Mesendoderm (in vitro differentiated cells): ENCODE measurements at places on chromosomes 7 and 10.

GRCh38 chr10:4947635-4948596 lies 15.3 kb upstream of the AKR1C1 start:
- DNase-seq: no peak

GRCh38 chr7:80243425-80243824 lies 108.8 kb downstream of the GNAI1 start:
- DNase-seq: peak; percentile 6

GRCh38 chr7:1054861-1055450 lies 10.6 kb downstream of the GPR146 start:
- no peak for DNase-seq

DNA sequence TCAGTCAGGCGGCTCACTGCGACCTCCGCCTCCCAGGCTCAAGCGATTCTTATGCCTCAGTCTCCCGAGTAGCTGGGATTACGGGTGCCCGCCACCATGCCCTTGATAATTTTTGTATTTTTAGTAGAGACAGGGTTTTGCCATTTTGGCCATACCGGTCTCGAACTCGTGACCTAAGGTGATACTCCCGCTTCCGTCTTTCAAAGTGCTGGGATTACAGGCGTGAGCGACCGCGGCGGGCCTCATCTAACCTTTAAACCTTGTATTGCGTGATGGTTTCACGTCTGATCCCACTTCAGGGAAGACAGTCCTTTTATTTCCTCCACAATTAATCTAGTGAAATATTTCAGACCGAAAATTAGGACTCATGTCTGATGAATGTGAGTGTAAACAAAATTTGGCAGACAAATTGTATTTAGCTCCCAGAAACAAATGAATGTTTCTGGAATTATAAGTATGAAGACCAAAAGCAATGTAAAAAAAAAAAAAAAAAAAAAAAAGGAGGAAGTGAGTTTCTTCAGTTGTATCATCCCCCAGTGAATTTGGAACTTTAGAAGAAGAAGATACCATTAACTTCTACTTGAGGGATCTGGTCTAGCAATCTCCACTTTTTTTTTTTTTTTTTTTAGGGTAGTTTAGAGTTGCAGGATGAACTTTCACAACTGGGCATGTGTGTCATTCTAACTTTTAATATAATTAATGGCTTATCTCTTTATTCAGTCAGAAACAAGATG lies 1.6 kb downstream of the NUP42 start:
- no peak for DNase-seq

- no peak for DNase-seq
These were observed 17.9 kb upstream of the PDSS1 start for GRCh38 chr10:26679588-26679987.

DNA sequence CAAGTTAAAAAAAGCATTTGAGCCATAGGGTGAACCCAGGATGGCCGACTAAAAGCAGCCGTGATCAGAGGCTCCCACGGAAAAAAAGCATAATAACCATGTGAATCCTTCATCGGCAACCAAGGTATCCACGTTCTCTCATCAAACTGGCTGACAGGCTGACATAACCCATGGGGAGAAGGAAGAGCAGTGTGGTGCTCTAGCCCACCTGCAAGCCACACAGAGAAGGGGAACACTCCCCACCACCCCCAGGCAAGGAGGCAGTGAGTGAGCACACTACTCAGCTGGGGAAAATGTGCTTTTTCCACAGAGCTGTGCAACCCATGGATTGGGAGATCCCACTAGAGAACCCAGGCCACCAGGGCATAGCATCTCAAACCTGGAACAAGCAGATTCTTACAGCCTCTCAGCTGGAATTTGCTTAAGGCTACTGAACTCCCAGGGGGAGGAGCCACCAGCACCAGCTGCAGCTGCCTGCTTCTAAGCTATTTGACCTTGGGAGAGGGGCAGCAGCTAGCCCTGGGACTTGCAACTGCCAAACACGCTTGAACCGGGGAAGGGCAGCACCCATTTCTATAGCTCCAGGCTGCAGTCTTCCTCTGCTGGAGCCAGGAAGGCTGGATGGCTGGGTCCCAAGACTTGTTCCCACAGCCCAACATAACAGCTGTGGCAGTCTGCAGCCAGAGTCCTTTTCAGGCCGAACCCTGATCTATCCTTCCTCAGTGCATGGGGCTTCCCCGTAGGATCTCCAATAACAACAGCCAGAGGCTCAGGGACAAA lies 178.2 kb upstream of the NRG3 start:
- DNase-seq: peak; percentile 69

- no peak for DNase-seq
These were observed 255.1 kb upstream of the PPP2R2D start for GRCh38 chr10:131645756-131646155.

DNA sequence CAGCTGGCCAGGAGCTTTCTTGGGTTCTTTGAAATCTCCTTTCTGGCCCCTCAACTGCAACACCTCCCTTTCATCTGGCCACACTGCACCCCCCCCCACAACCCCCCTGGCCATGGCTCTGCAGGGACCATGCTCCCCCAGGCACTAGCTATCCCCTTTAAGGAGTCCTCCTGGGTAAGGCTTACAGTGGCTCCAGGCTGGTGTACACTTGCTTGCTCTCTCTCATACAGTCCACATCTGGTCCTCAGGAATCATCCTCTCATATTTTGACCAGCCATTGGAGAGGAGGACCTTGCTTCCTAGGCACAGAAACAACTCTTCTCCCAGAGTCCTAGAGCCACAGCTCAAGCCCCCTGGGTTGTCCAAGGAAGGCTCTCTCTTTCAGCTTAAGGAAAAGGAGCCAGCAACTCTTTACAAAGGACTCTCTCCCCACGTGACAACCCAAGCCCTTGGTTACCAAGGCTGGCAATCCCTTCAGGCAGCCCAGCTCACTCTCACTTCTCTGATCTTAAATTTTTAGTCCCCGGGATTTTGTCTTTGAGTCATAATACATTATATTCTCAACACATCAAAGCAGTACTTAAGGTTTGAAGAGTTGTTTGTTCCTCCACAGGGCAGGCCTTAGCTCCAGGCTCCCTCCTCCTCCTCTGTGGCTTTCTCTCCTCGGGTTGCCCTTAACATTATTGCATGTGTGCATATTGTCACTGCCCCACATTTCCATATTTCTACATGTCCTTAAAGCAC lies 9.9 kb downstream of the GARIN1A start:
- no peak for DNase-seq

- peak; percentile 14 for DNase-seq
These were observed 58.3 kb downstream of the ST7 start for GRCh38 chr7:117011419-117012260.

DNA sequence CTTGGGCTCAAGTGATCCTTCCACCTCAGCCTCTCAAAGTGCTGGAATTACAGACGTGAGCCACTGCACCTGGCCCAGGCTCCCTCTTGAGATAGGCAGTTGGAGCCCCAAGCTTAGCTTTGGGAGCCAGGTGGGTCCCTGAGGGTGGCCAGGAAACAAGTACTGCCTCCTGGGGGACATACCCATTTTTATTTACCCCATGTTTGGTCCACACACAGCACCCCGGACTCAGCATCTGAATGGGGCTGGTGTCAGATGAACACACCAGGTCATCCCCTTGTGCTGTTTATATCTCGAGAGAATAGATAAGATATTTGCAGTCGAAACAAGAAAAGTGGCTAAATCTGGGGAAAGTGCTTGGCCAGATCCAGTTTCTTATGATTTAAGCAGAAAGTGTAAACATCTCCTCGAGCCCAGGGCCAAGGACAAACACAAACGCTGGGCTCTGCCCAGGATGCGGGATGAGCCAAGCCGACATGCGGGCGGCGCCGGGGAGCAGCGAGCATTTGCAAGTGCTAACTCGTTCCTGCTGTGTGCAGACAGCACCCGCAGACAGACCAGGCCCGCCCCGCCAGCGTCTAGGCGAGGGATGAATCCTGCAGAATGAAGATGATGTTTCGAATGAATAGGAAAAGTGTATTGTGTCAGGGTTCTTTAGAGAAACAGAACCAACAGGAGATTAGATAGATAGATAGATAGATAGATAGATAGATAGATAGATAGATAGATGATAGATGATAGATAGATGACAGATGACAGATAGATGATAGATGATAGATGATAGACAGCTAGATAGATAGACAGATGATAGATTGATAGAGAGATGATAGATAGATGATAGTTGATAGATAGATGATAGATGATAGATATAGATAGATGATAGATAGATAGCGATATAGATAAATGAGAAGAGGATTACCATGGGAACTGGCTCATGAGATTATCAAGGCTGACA lies 44.4 kb upstream of the OCM2 start:
- DNase-seq: peak; percentile 81

DNA sequence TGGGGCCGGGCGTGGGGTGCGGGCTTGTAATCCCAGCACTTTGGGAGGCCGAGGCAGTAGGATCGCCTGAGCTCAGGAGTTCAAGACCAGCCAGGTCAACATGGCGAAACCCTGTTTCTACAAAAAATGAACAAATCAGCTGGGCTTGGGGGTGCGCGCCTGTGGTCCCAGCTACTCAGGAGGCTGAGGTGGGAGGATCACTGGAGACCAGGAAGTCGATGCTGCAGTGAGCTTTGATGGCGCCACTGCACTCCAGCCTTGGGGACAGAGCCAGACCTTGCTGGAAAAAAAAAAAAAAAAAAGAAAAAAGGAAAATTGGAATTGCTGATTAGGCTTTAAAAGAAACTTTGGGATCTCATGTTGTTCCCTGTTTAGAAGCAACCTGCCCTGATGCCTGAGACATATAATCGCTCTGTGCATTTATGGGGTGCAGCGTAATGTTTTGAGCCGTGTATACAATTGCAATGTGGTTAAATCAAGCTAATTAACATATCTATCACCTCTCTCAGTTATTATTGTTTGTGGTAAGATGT lies 851 bp downstream of the AKR1E2 start:
- no peak for DNase-seq

DNA sequence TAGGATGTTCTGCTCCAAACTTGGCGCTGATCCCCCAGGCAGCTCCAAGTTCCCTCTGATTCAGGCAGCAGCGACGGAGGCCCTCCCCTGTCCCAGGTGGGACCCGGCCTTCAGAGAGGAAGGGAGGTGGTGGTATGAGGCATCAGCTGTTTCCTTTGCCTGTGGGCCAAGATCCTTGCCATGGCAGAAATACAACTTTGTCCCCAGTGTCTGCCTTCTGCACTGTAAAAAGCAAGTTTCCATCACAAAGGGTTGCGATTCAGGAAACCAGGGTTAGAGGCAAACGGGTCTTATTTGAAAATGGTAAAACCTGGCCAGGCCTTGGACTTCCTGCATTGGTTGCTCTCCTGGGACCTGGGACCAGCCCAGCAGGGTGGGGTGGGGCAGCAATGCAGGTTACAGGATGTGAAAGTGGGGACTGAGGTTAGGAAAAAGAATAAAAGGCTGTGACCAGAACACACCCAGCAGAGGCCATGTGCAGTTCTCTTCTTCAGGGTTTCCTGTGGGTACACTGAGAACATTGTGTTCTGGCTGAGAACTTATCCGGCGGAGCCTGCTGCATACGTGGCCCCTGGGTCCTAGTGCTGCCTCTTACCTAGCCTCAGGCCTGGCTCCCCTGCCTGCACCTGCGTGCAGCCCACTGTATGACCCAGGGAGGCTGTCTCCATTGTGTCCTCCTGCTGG lies 25.1 kb upstream of the DDIT4 start:
- DNase-seq: peak; percentile 65

- DNase-seq: no peak
These were observed 239.0 kb downstream of the INHBA start for GRCh38 chr7:41463770-41464470.

DNA sequence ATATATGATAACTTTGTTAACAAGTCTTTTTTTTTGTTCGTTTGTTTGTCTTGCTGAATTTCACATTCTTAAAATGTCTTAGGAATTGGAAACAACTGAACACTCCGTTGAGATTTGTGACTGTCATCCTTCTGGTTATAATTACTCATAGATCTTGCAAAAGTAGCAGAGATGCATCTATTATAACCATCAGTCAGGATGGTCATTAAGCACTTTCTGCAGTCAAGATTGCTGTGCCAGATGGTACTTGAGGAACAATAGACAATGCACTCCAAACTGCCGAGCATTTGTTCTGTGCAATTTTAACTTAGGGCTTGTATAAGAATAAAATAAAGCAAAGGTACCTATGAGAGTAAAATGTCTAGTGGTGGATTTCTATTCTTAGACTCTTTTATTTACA lies 710.1 kb upstream of the KCND2 start:
- no peak for DNase-seq
